ENCODE measurements at places on chromosomes 1 and 21.

- DNase-seq = no peak
These were observed 368.7 kb upstream of the ADGRL2 start for GRCh38 chr1:81432059-81432458.

GRCh38 chr1:243487649-243488227 lies 231.9 kb downstream of the SDCCAG8 start:
- DNase-seq = peak; percentile 40

- DNase-seq = no peak
These were observed 53.6 kb downstream of the FOXO6 start for GRCh38 chr1:41414716-41415306.

GRCh38 chr1:22892789-22893188 lies 79.9 kb downstream of the LACTBL1 start:
- no peak for DNase-seq

DNA sequence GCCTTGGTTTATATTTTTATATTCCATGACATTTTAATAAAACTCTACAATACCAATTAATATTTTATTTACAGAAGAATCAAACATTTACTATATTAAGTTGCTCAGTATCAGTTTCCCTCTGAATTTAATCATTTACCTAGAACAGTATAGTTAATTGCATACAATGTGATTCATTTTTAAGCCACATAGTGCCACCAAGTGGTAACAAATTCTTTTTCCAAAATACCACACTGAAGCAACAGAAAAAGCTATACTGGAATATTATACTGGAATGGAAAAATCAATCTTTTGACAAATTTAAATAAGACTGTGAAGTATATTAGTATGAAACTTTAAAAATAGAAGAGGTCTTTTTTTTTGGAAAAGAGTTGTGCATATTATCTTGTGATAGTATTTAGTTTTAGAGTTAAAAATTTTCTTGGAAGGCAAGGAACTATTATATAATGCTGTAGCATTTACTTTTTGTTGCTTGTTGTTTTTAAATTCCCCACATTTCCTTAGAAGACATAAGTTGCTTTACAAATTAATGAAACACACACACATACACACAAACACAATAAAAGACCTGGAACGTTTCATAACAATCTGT lies 57.3 kb downstream of the ZNF644 start:
- peak; percentile 40 for DNase-seq

DNA sequence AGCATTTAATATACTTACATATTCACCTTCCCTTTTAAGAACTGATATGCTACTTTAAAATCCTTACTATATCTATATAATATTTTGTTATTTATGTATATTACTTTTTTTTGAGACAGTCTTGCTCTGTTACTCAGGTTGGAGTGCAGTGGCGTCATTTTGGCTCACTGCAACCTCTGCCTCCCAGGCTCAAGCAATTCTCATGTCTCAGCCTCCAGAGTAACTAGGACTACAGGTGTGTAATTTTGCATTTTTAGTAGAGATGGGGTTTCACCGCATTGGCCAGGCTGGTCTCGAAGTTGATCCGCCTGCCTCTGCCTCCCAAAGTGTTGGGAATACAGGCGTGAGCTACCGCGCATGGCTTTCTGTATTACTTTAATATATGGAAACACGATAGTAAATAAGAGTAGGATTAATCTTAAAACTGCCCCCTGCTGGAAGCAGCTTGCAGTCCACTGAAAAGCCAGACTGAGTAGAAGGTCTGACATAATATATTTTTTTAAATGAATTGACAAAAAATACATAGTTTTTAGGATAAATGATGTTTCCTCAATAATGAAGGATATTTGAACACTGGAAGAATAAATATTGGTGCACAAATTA lies 24.4 kb downstream of the RCAN3 start:
- no peak for DNase-seq

- no peak for DNase-seq
These were observed 100.4 kb upstream of the TMEM51 start for GRCh38 chr1:15053153-15053552.

- peak; percentile 98 for DNase-seq
These were observed 6.2 kb upstream of the ZNF281 start for GRCh38 chr1:200415789-200416593.

GRCh38 chr21:26587736-26588201 lies 14.7 kb upstream of the CYYR1 start:
- DNase-seq = peak; percentile 87

Data from bronchial epithelial cell (primary cell).